Activated T-cell treated with anti-CD3 and anti-CD28 coated beads for 1 hour (primary cell): ENCODE measurements at places on chromosomes 2 and 18.

DNA sequence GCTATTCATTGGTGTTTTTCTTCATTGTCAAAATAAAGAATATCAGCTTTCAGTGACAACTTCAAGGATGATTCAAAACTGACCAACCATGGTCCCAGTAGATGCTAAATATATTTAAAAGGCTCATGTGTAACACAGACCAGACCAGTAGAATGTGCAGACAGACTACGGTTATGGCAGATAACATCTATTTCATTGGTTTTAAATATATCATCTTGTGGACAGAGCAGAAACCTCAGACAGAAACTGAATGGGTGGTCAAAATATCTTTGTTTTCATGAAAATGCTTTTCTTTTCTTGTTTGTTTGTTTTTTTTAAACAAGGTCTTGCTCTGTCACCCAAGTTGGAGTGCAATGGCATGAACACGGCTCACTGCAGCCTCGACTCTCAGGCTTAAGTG, 107.4 kb upstream of the CREB1 start:
- DNase-seq, result no peak

DNA sequence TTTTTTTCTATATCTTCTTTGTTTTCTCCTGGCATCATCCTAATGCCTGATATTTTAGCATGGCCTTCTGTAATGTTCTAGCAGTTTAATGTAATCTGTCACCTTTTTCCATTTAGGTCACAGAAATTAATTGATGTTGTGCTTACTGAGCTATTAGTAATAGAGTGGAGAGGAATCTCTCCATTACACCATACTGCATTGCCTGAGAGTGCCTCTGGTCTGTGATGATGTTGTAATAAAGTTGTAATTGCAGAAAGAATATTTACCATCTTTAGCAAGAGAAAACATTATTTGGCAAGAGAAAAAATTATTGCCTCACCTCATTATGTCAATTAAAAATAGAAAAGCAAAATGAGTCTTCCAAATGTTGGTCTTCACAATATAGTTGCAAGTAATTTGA, 213.2 kb downstream of the KCNJ3 start:
- no peak for DNase-seq

DNA sequence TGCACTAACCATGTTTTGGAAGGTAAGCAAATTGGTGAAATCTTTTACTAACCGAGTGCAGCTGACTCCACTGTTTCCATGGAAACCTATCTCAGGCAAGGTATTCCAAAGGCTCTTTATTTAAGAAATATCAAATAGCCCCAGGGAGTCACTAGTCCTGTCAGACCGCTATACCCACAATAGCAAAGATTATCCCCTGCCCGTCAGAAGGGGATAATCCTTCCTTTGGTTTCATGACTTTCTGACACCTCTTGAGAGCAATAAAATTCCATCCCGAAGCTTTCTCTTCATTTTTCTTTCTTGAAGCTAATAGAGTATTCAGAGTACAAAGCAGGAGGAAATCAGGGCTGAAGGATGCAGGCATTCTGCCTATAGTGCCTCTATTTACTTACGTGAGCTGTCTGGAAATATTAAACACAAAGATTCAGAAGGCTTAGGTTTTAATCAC, 34.7 kb upstream of the MAP2 start:
- DNase-seq, result no peak

GRCh38 chr2:200523158-200523557, 2.8 kb upstream of the SGO2 start:
- no peak for DNase-seq

DNA sequence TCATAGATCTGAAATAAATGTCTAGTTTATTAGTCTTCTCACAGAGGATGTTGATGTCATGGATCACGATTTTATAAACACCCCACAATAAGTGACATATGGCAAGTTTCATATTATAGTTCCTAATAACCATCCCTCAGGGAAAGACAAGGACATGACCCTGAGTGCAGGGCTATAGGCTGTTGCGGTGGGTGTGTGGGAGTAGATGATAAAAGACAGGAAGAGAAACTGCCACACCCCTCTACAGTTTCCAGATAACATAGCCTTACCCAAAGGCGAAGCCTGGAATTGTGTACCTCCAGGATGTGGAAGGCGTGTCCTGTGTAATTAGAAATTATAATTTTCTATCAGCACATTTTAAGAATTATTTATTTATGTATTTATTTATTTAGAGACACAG, 2.4 kb upstream of the NEDD4L start:
- no peak for DNase-seq

DNA sequence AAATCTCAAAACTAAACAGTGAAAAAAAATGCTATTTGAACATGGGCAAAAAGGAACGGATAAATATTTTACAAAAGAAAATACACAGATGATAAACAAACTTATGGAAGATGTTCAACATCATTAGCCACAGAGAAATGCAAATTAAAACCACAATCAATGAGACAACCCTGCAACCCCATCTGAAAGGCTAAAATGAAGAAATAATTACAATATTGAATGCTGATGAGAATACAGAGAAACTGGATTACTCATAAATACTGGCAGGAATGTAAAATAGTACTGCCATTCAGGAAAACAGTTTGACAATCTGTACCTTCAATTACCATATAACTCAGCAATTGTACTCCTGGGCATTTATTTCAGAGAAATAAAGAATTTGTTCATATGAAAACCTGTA, 193.1 kb upstream of the UBE2E3 start:
- no peak for DNase-seq

GRCh38 chr18:48022531-48023329, 92.3 kb upstream of the SMAD2 start:
- DNase-seq, result no peak

GRCh38 chr2:207086136-207086535, 79.6 kb downstream of the KLF7 start:
- DNase-seq, result no peak

DNA sequence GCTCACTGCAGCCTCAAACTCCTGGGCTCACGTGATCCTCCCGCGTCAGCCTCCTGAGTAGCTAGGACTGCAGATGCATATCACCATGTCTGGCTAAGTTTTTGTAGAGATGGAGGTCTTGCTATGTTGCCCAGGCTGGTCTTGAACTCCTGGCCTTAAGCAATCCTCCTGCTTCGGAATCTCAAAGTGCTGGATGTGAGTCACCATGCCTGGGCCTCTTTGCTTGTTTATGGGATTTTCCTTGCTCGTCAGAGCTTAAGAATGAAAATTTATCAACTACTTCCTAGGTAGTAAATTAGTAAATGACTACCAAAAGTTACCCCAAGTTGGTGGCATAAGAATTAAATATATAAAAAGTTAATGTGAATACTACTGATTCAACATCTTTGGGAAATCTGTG, 51.0 kb downstream of the ACTR3 start:
- DNase-seq, result no peak

GRCh38 chr2:17915099-17915498, 36.6 kb downstream of the KCNS3 start:
- no peak for DNase-seq

- DNase-seq, result no peak
These were observed 348.0 kb downstream of the GPD2 start for GRCh38 chr2:156784020-156784701.

GRCh38 chr18:71327850-71328249, 1039.0 kb downstream of the SOCS6 start:
- DNase-seq, result no peak

- DNase-seq, result no peak
These were observed 154.2 kb upstream of the RMP24 start for GRCh38 chr18:35818353-35818667.

- DNase-seq, result no peak
These were observed 297.6 kb downstream of the CDCA7 start for GRCh38 chr2:173652311-173652710.

GRCh38 chr2:55916473-55917049, 7.0 kb downstream of the EFEMP1 start:
- no peak for DNase-seq

DNA sequence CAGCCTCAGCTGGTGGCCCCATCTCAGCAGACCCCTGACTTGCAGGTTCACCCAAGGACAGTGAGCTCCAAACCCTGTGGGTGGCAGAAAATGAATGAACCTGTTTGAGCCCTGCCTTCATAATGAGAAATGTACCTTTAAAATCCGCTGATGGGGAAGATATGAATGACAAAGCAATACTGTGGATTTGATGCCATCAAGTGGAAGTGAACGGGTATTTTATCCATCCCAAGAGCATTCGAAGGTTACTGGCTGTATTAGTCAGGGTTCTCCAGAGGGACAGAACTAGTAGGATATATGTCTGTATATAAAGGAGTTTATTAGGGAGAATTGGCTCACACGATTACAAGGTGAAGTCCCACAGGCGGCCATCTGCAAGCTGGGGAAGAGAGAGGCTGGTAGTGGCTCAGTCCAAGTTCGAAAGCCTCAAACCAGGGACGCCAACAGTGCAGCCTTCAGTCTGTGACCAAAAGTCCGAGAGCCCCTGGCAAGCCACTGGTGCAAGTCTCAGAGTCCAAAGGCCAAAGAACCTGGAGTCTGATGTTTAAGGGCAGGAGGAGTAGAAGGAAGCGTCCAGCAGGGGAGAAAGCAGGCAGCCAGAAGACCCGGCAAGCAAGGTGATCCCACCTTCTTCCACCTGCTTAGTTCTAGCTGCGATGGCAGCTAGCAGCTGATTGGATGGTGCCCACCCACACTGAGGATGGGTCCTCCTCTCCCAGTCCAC, 32.1 kb downstream of the TOGARAM2 start:
- DNase-seq, result no peak

- DNase-seq, result no peak
These were observed 275.9 kb upstream of the TCF4 start for GRCh38 chr18:55863876-55864275.

DNA sequence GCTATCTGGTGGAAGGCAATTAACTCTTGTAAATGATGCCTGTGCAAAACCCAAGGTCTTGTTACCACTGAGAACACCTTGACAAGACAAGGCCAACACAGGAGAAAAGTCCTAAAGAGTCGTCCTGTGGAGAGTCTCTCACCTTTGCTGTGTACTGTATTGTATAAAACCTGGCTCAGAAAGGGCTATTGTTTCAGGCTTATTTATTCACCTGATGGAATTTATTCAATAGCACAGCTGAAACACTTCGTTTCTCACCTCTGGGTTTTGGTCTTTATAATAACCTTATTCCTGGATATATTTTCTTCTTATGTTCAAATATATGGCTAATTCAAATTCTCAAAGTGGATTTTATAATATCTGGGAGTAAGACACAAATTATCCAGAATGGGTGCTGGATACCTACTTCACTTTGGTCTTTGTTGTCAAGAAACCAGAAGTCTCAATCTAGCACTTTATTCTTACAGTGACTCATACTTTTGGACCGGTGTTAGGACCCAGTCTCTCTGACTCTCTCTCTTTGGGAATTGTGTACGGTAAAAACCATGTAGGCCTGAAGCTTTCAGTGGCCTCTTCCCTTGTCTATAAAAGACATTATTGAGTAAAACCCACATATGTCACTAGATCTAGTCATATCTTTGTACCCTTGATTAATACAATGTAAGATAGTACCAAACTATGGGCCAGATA, 16.1 kb upstream of the STAT4 start:
- DNase-seq, result no peak

- no peak for DNase-seq
These were observed 813.3 kb downstream of the DCC start for GRCh38 chr18:53153281-53153680.

DNA sequence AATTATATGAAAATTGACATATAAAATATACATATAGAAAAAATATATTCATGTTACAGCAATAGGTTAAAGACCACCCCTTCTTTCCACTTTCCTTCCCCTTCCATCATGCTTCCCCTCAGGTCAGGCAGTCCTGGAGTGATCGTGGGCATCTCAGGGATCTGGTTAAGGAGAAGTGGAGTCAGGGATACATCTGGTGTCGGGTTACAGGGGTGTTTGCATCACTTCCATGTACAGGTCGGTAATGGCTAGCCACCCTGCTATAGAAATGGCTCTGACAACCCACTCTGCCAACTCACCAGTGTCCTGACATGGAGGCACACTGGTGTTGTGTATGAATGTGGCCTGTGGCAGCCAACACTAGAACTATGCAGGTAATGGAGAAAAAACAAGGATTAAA, 36.3 kb upstream of the LGALSL start:
- DNase-seq, result no peak

- no peak for DNase-seq
These were observed 274.7 kb upstream of the SIX2 start for GRCh38 chr2:45283764-45284620.

- DNase-seq, result no peak
These were observed 57.6 kb downstream of the ITGB6 start for GRCh38 chr2:160142472-160142871.

GRCh38 chr2:43278564-43279220, 52.3 kb upstream of the ZFP36L2 start:
- DNase-seq, result no peak

DNA sequence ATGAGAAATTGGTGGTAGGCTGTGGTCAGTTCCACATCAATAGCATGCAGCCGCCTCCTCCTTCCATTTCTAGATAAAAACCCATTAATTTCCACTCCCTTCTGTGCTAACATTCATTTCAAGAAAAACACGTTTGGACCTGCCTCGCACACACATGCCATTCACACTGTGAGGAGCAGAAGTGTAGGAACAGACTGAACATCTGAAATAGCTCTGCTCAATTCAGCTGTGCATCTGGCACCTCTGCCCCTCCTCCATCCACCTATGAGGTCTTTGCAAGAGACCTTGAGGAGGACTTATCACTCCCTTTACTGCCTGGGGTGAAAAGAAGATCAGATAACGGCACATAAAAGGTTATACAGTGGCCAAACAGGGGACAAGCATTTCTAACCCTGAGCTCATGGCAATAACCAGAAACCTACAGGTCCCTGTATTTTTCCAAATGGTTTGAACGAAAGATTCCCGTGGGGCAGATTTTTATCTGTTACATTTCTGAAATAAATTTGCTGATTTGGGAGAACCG, 30.8 kb upstream of the LRP2 start:
- DNase-seq, result no peak

GRCh38 chr2:181421131-181421458, 36.1 kb upstream of the ITGA4 start:
- DNase-seq, result no peak
